Esophagus squamous epithelium (tissue), 5 donors: ENCODE measurements at places on chromosomes 5 and 9. TPM values are rescaled to one million over a fixed set of nuclear protein-coding genes. Genes with fewer than 3 reads are reported as not detected.
A peak's percentile ranks its signal among the peaks of the same experiment; 100 is the strongest.

The NR5A1 gene
- total RNA-seq, result not detected

GRCh38 chr5:150254774-150255173, 34.8 kb downstream of the CAMK2A start:
- H3K4me3 ChIP-seq, result no peak overlapping the region
- no peaks in the 10 kb centered on the region for H3K27me3 ChIP-seq
- no peak for DNase-seq
- H3K4me1 ChIP-seq, result no peaks in the 10 kb centered on the region
- H3K27ac ChIP-seq, result no peak overlapping the region

DNA sequence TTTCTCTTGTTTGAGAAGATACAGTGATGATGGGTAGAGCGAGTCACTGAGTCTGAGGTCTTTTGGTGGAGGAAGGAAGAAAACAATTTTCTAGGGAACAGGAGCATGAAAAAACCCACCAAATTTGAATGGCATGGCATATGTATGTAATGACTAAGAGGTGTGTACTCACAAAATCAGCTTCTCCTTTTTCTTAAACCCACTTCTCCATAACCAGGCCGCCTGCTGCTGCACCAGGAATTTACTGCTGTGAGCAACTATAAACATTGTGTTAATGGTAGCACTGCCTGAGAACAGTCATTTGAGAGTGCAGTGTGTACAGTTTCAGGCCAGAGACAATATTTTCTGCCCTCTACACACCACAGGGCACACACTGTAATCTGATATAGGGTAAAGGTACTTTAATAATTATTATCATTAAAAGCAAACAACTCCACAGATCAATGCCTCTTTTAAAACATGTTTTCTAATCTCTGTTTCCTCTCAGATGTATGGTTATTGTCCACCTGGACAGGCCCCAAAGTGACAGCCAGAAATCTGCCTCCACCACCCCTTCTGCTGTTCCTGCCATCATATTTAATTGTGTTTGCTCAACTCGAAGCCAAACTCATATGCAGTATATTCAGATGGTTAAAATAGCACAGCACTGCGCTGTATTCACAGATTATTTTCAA, 241.6 kb downstream of the KIAA0825 start:
- H3K27ac ChIP-seq, result no peak overlapping the region
- no peaks in the 10 kb centered on the region for H3K36me3 ChIP-seq

- DNase-seq, result no peak
- no peak overlapping the region for H3K4me3 ChIP-seq
- peaks cover 4% of the 10 kb centered on the region for H3K4me1 ChIP-seq
- no peaks in the 10 kb centered on the region for H3K27me3 ChIP-seq
- H3K36me3 ChIP-seq, result no peaks in the 10 kb centered on the region
Measured at GRCh38 chr5:157983906-157984551, 125.1 kb upstream of the CLINT1 start.

DNA sequence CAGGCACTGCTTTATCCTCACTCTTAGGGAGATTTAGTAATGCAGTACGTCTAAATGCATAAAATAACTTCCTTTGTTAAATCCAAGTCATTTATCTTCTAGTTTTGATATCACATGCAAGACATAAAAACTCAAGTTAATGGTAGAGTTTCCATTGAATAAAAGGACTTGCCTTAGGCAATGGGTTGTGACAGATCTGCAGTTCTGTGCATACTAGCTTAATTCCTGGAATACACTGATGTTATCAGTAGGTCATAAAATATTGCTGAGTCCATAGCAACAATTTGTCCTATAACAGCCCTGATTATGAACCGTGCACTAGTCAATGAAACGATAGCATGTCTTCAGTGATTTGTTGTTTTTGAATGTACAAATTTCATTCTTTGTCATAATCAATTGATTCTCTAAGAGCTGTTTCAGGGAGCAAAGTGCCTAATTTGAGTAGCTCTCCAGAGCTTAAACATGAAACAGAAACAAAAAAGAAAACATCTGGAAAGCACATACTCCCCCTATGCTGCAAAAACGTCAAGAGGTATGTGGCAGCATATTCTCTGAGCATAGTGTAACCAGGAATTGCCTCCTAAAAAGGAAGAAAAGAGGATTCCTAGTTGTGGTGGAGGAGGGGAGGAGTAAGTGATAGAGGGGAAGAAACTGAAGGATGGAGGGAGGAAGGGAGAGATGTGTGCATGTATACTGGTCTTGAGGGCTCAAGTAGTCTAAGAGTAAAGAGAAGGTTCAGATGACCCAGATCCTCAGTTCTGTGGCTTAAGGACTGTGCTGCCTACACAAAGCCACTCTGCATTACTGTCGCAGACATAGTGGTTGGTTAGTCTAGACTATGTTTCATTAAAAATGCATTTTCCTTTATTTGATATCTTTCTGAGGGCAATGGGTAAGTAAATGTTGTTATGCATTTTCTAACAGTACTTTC, 589.2 kb downstream of the PRR16 start:
- no peak overlapping the region for H3K27ac ChIP-seq
- no peak overlapping the region for H3K4me3 ChIP-seq
- no peaks in the 10 kb centered on the region for H3K27me3 ChIP-seq
- DNase-seq, result no peak

DNA sequence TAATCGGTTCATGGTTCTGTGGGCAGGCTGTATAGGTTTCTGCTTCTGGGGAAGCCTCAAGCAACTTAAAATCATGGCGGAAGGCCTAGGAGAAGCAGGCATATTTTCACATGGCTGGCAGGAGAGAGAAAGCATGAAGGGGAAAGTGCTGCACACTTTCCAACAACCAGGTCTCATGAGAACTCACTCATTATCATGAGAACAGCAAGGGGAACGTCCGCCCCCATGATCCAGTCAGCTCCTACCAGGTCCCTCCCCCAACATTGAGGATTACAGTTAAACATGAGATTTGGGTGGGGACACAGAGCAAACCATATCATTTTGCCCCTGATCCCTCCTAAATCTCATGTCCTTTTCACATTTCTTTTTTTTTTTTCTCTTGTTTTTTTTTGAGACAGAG, 82.1 kb downstream of the EHMT1 start:
- no peak overlapping the region for H3K4me3 ChIP-seq
- H3K27ac ChIP-seq, result no peak overlapping the region
- no peaks in the 10 kb centered on the region for H3K27me3 ChIP-seq
- no peaks in the 10 kb centered on the region for H3K4me1 ChIP-seq
- no peak for DNase-seq

DNA sequence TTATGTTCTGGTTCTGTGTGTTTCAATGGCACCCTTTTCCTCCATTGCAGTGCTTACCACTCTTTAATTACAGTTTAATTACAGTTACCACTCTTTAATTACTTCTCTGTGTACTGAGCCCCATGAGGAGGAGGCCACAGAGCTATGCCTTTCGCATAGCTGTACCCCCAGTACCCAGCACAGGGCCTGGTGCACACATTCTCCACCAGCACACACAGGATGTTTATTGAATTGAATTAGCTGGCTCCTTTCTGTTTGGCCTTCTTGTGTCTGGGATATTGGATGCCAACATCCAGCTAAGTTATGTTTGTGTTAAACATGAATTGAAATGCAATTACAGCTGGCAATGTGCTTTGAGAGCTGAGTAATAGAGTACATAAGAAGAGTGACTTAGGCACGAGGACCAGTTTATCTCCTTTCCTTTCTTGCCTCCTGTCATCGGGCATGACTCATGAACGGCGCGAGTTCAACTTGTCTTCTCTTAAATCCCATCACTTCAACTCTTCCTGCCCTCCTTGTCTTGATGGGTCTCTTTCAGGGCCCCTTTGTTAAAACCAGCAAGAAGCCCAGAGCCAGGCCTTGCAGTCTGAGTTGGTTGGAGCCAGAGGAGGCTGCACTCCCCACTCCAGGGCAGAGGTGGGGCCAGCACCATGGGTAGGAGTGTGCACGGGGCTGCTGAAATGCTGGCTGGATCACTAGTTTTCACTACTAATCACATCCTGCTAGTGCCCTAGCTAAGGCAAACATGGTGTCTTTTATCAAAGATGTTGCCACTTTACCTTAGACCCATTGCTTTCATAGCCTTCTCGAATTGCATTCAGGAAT, 37.4 kb downstream of the MVB12B start:
- H3K27me3 ChIP-seq, result no peaks in the 10 kb centered on the region
- H3K4me3 ChIP-seq, result no peak overlapping the region
- peaks cover 24% of the 10 kb centered on the region for H3K4me1 ChIP-seq
- H3K27ac ChIP-seq, result peak overlapping the region; percentile 74
- H3K36me3 ChIP-seq, result peaks cover 5% of the 10 kb centered on the region

GRCh38 chr5:119378075-119378700, 22.4 kb downstream of the TNFAIP8 start:
- H3K27me3 ChIP-seq, result no peaks in the 10 kb centered on the region
- H3K4me1 ChIP-seq, result peaks cover 37% of the 10 kb centered on the region
- no peak overlapping the region for H3K4me3 ChIP-seq
- no peak for DNase-seq
- peak overlapping the region; percentile 30 for H3K27ac ChIP-seq
- no peaks in the 10 kb centered on the region for H3K36me3 ChIP-seq

The ANKRD31 gene
- total RNA-seq, result 1.1 TPM

The PPP3R2 gene
- not detected for total RNA-seq

The EFNA5 gene
- total RNA-seq, result 6.8 TPM

- H3K27me3 ChIP-seq, result no peaks in the 10 kb centered on the region
- no peaks in the 10 kb centered on the region for H3K36me3 ChIP-seq
- DNase-seq, result no peak
Measured at GRCh38 chr5:91296674-91297143, 86.4 kb downstream of the ARRDC3 start.

DNA sequence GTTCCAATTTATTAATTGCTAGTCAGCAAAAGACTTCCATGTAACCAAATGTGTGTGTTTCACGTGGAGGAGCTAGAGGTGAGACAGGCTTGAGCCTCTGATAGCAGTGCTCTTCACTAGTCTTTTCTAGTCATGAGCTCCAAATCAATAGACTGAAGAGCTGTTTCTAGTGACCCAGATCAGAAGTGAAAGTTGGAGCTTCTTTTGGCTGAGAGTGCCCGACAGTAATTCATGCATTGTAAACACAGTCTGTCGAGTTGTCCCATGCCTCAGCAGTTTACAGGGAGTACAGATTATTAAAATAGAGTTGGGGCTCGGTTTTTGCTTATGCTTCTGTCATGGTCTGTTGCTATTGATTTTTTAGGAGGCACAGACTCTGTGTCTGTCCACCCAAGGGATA, 793.1 kb downstream of the DTWD2 start:
- no peak overlapping the region for H3K4me3 ChIP-seq
- H3K27ac ChIP-seq, result no peak overlapping the region
- H3K4me1 ChIP-seq, result no peaks in the 10 kb centered on the region
- no peak for DNase-seq
- no peaks in the 10 kb centered on the region for H3K36me3 ChIP-seq

- H3K27ac ChIP-seq, result no peak overlapping the region
- H3K27me3 ChIP-seq, result no peaks in the 10 kb centered on the region
- H3K4me3 ChIP-seq, result no peak overlapping the region
- no peak for DNase-seq
Measured at GRCh38 chr5:164721116-164721515, 1215.7 kb downstream of the MAT2B start.

DNA sequence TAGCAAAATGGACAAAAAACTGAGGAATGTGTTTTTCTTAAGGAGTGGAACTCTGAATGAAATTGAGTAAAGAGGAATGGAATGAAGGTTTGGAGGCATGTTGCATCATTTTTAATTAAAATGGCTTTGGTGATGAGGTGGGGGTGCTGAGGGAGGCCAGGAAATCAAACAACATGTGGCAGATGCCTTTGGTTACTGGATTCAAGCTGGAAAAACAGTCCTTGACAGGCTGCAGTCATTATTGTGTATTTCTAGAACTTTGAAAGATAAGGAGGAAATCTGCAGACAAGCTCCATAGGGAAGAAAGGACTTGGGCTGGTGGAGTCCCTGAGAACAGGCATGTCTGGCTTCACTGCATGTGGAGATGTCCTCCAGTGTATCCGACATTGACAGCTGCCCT, 203.5 kb upstream of the HAPLN1 start:
- no peaks in the 10 kb centered on the region for H3K4me1 ChIP-seq
- H3K27me3 ChIP-seq, result no peaks in the 10 kb centered on the region
- no peak overlapping the region for H3K4me3 ChIP-seq
- no peak overlapping the region for H3K27ac ChIP-seq

The OR1J2 gene
- not detected for total RNA-seq

GRCh38 chr5:81904861-81905260, 67.0 kb upstream of the ATG10 start:
- no peak overlapping the region for H3K27ac ChIP-seq
- no peak overlapping the region for H3K4me3 ChIP-seq
- H3K4me1 ChIP-seq, result no peaks in the 10 kb centered on the region
- no peak for DNase-seq
- no peaks in the 10 kb centered on the region for H3K36me3 ChIP-seq
- H3K27me3 ChIP-seq, result no peaks in the 10 kb centered on the region

- no peaks in the 10 kb centered on the region for H3K27me3 ChIP-seq
- no peak overlapping the region for H3K27ac ChIP-seq
- DNase-seq, result no peak
- H3K4me1 ChIP-seq, result no peaks in the 10 kb centered on the region
- no peaks in the 10 kb centered on the region for H3K36me3 ChIP-seq
Measured at GRCh38 chr5:115575167-115576070, 26.9 kb downstream of the TICAM2 start.

DNA sequence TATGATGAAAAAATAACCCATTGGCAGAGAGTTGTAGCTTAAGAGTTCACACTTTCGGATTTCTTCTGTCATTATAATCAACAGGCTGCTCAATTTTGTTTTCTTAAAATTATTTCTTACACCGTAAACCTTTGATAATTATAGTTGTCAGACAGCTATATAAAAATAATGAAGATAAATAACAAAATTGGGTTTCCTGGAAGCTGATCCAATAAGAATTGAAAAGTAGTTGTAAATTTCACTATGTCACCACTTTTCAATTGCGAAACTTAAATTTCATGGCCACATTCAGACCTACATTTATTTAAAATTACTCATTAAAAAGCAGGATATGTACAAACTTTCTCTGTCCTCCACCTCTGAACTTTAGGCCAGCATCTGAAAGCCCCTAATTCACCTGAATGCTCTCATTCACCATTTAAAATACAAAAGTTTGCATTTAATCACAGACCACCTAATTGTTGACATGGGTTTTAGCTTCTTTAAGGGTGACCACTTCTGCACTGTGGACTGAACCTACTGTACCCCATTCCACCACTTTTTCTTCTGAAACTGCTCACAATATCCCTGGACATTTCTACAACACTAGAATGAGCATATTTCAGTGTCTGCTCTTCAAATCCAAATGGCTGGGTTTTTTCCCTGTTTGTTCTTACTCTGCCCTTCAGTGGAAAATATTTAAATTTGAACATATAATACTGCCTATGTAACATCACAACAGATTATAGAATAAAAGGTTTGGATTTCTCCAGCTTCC, 680 bp downstream of the SELENOP start:
- H3K27ac ChIP-seq, result peak overlapping the region; percentile 77
- peaks cover 21% of the 10 kb centered on the region for H3K4me1 ChIP-seq
- H3K4me3 ChIP-seq, result peak overlapping the region; percentile 58
- DNase-seq, result no peak
- H3K36me3 ChIP-seq, result no peaks in the 10 kb centered on the region

- H3K4me1 ChIP-seq, result peaks cover 6% of the 10 kb centered on the region
- no peaks in the 10 kb centered on the region for H3K36me3 ChIP-seq
- no peaks in the 10 kb centered on the region for H3K27me3 ChIP-seq
- no peak for DNase-seq
- peak overlapping the region; percentile 52 for H3K27ac ChIP-seq
Measured at GRCh38 chr9:126334721-126335621, 8.3 kb downstream of the MVB12B start.
